Gastrocnemius medialis (tissue), 4 donors: ENCODE measurements at places on chromosomes 16 and 17. TPM values are rescaled to one million over a fixed set of nuclear protein-coding genes. Genes with fewer than 3 reads are reported as not detected.

GRCh38 chr16:26901983-26902382 lies 164.7 kb upstream of the C16orf82 start:
- H3K4me3 ChIP-seq: no peak overlapping the region
- H3K36me3 ChIP-seq: no peaks in the 10 kb centered on the region

DNA sequence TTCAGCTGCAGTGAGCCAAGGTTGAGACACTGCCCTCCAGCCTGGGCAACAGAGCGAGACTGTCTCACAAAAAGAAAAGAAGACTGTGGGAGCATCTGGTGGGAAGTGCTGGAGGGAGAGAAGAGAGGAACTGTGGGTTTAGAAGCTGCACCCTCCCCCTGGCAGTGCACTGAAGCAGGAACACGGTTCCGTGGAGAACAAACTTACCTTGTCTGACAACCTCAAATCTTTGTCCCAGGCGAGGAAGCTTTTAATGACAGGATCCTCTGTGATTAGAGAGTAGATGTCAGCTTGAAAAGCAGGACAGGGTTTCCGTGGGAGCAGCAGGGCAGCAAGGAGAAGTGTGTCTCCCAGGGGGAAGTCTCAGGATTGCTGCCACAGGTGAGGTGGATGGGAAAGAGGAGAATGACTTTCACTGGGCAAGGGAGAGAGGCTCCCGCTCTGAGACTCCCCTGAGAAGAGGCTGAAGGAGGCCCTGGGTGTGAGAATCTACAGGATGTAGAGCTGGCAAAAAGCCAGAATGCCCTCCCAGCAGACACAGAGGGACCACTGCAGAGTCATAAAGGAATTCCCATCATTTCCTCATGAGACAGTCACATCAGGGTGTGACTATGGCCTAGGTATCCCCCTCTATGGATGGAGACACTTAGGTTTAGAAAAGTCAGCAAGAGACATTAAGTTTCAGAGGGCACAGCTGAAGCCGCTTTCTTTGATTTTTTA lies 22.9 kb downstream of the PRR11 start:
- H3K27me3 ChIP-seq: no peaks in the 10 kb centered on the region
- no peak for DNase-seq
- H3K36me3 ChIP-seq: no peaks in the 10 kb centered on the region

GRCh38 chr17:67503184-67503583 lies 126.1 kb downstream of the PITPNC1 start:
- no peak for DNase-seq
- no peaks in the 10 kb centered on the region for H3K27me3 ChIP-seq
- H3K27ac ChIP-seq: no peak overlapping the region
- no peaks in the 10 kb centered on the region for H3K4me1 ChIP-seq
- no peak overlapping the region for H3K4me3 ChIP-seq

GRCh38 chr17:50661795-50662391 lies 27.2 kb downstream of the ABCC3 start:
- H3K36me3 ChIP-seq: no peaks in the 10 kb centered on the region
- peaks cover 21% of the 10 kb centered on the region for H3K4me1 ChIP-seq
- no peaks in the 10 kb centered on the region for H3K27me3 ChIP-seq
- DNase-seq: peak; percentile 38
- no peak overlapping the region for H3K4me3 ChIP-seq
- H3K27ac ChIP-seq: peak overlapping the region; percentile 75

- H3K36me3 ChIP-seq: no peaks in the 10 kb centered on the region
- peaks cover 8% of the 10 kb centered on the region for H3K27me3 ChIP-seq
- no peak within 1 kb of the TSS for H3K4me3 ChIP-seq
Measured at GRCh38 chr17:6775871-6776405, at the start of gene FBXO39. TSS of gene FBXO39 (plus strand) at chr17:6776215. CDS start at chr17:6779869, 3,654 bp downstream.

DNA sequence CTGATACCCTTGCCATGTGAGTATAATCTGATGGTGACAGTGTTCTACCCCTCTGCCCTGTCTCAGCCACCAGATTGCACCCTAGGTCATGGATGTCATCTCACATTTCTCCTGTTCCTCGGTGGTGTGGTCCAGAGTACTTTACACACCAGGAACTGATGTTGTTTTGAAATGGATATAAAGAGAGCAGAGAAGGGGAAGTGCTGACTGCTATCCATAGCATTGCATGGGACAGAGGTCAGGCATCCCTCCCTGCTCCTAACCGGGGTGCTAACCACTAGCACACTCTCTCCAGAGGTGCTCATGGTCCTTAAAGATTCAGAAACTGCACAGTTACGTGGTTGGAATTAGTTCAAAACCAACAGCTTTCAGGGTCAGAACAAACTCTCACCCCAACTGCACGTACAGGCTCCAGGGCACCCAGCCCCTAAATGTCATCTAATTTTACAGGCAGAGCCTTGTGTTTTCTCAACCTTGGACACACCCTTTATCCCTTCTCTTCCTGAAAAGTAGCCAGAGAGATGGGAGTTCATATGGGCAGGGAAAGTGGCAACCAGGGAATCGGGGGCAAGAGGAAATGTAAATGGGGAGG lies 16.3 kb downstream of the TTLL6 start:
- H3K27me3 ChIP-seq: no peaks in the 10 kb centered on the region
- H3K36me3 ChIP-seq: no peaks in the 10 kb centered on the region
- no peak overlapping the region for H3K4me3 ChIP-seq
- no peak overlapping the region for H3K27ac ChIP-seq
- peaks cover 5% of the 10 kb centered on the region for H3K4me1 ChIP-seq

DNA sequence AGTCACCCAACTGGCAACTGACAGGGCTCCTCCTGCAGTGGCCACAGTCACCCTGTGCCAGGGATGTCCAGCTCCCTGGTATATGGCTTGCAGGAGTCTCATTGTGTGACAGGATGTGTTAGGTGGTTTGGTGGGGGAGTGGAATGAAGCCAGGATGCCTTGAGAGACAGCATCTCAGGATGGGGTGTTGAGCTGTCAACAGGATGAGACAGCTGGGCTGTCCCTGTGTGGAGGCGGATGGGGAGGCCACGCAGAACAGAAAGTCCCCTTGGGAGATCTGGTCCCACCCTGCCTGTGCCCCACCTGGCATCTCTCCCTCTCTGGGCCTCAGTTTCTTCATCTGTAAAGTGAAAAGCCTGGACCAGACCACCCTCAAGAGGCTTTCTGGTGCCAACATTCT lies 9.5 kb upstream of the ZNF469 start:
- H3K27ac ChIP-seq: no peak overlapping the region
- no peaks in the 10 kb centered on the region for H3K36me3 ChIP-seq
- no peak for DNase-seq
- no peak overlapping the region for H3K4me3 ChIP-seq

DNA sequence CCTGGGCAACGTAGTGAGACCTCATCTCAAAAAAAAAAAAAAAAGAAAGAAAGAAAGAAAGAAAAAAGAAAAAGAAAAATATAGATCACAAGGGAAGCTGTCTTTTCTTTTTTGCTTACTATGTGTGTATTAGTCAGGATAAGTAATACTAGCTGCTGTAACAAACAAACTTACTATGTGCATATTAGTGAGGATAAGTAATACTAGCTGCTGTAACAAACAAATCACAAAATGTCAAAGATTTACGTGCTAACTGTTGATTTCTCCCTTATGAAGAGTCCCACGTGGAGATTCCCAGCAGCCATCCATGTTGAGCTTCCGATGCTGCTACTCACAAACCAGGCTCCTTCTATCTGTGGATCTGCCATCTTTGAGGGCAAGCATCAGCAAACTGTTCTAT lies 31.7 kb upstream of the KDM8 start:
- H3K4me1 ChIP-seq: no peaks in the 10 kb centered on the region
- no peaks in the 10 kb centered on the region for H3K27me3 ChIP-seq
- DNase-seq: no peak
- no peak overlapping the region for H3K27ac ChIP-seq
- no peaks in the 10 kb centered on the region for H3K36me3 ChIP-seq

- no peaks in the 10 kb centered on the region for H3K27me3 ChIP-seq
- no peak overlapping the region for H3K27ac ChIP-seq
- DNase-seq: no peak
- no peak overlapping the region for H3K4me3 ChIP-seq
- H3K4me1 ChIP-seq: peaks cover 12% of the 10 kb centered on the region
Measured at GRCh38 chr16:31718998-31719397, 154.6 kb upstream of the ZNF267 start.

DNA sequence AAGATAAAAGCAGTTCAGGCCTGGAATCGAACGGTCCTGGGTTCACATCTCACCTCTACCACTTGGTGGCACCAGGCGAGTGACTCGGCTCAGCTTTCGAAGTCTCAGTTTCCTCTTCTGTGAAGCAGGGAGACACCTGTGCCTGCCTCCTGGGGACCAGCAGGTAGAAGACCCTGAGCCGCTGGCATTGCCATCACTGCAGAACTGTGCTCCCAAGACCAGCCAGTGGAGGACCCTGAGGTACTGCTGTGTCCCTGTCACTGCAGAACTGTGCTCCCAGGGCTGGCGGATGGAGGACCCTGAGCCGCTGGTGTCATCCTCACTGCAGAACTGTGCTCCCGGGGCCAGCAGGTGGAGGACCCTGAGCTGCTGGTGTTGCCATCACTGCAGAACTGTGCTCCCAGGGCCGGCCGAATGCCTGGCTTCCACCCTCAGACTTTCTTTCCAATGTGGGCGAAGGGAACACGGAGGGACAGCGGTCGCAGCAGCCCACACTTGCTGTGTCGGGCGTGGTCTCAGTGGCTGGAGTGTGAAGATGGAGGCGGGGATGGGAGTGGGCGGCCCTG lies 8.7 kb upstream of the SLC7A5 start:
- no peaks in the 10 kb centered on the region for H3K27me3 ChIP-seq
- H3K27ac ChIP-seq: no peak overlapping the region
- H3K36me3 ChIP-seq: no peaks in the 10 kb centered on the region
- no peak for DNase-seq

DNA sequence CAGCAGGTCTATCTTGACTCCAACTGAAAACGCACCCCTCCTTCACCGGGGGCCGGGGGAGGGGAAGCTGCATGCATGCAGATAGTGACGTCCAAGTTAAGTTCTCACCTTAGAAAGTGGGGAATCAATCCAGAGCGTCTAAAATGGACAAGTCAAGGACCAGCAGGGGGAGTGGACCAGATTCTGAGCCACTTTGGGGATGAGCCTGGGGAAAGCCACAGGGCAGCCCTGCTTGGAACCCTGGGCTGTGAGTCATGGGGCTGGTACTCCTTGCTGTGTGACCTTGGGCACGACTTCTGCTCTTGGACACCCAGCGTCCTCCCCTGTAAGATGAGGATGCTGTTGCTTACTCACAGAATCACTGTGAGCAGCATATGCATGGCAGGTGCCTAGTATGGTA lies 9.1 kb downstream of the TNFRSF13B start:
- H3K27me3 ChIP-seq: no peaks in the 10 kb centered on the region
- no peak overlapping the region for H3K4me3 ChIP-seq
- H3K4me1 ChIP-seq: no peaks in the 10 kb centered on the region
- H3K27ac ChIP-seq: no peak overlapping the region
- H3K36me3 ChIP-seq: no peaks in the 10 kb centered on the region

GRCh38 chr17:49687878-49688491 lies 10.1 kb upstream of the SPOP start:
- peak overlapping the region; percentile 47 for H3K27ac ChIP-seq
- H3K36me3 ChIP-seq: no peaks in the 10 kb centered on the region
- DNase-seq: no peak
- peaks cover 18% of the 10 kb centered on the region for H3K4me1 ChIP-seq
- H3K4me3 ChIP-seq: no peak overlapping the region
- H3K27me3 ChIP-seq: no peaks in the 10 kb centered on the region

GRCh38 chr17:6713918-6714271 lies 726 bp upstream of the SLC13A5 start:
- peaks cover 25% of the 10 kb centered on the region for H3K27me3 ChIP-seq
- H3K4me3 ChIP-seq: peak overlapping the region; percentile 46
- H3K27ac ChIP-seq: no peak overlapping the region

- H3K27ac ChIP-seq: peak overlapping the region; percentile 66
- H3K4me3 ChIP-seq: no peak overlapping the region
- no peak for DNase-seq
- no peaks in the 10 kb centered on the region for H3K36me3 ChIP-seq
- H3K27me3 ChIP-seq: no peaks in the 10 kb centered on the region
- peaks cover 27% of the 10 kb centered on the region for H3K4me1 ChIP-seq
Measured at GRCh38 chr16:69724981-69725479, 1.3 kb downstream of the NQO1 start.

- no peaks in the 10 kb centered on the region for H3K4me1 ChIP-seq
- H3K36me3 ChIP-seq: no peaks in the 10 kb centered on the region
- H3K27me3 ChIP-seq: no peaks in the 10 kb centered on the region
- H3K4me3 ChIP-seq: no peak overlapping the region
- H3K27ac ChIP-seq: no peak overlapping the region
Measured at GRCh38 chr17:49258394-49258793, 27.8 kb upstream of the PHOSPHO1 start.

DNA sequence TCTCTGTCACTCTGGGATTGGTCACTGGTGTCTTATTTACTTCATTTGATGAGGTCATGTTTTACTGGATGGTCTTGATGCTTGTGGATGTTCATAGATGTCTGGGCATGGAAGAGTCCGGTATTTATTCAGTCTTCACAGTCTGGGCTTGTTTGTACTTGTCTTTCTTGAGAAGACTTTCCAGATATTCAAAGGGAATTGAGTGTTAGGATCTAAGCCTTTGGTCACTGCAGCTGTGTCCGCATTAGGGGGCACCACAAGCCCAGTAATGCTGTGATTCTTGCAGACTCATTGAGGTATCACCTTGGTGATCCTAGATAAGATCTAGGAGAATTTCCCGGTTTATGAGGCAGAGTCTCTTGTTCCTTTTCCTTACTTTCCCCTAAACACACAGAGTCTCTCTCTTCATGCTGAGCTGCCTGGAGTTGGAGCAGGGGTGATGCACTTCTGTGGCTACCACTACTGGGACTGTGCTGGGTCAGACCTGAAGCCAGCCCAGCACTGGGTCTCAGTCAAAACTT lies 214.7 kb downstream of the SPECC1 start:
- no peaks in the 10 kb centered on the region for H3K27me3 ChIP-seq
- no peaks in the 10 kb centered on the region for H3K36me3 ChIP-seq
- H3K4me3 ChIP-seq: no peak overlapping the region
- no peak overlapping the region for H3K27ac ChIP-seq
- no peak for DNase-seq

DNA sequence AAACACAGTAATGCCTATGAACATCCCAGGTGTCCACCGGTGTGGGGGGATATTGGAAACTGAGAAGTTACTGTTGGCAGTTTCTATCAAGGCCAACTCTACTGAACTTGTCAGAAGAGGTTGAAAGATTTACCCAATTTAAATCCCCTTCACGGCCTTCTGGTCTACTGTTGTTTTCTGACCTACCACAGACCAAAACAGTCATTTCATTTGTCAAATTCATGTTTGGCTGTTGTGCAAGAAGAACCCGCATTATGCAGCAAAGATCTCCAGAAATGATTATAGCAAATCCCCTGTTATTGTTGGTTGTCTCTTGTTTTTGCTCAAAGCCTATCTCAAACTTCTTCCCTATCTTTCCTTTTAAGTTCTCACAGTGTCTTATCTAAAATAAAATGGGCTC lies 73.1 kb upstream of the MAF start:
- no peak overlapping the region for H3K27ac ChIP-seq
- H3K27me3 ChIP-seq: no peaks in the 10 kb centered on the region
- H3K36me3 ChIP-seq: no peaks in the 10 kb centered on the region
- no peak for DNase-seq

- H3K27me3 ChIP-seq: no peaks in the 10 kb centered on the region
- H3K4me1 ChIP-seq: no peaks in the 10 kb centered on the region
- H3K4me3 ChIP-seq: no peak overlapping the region
- no peak for DNase-seq
- no peak overlapping the region for H3K27ac ChIP-seq
Measured at GRCh38 chr17:15361592-15361991, 20.2 kb upstream of the TEKT3 start.

ZDHHC7 gene
- 93.5 TPM for total RNA-seq

NPIPB13 gene
- 0.75 TPM for total RNA-seq

DHX58 gene
- total RNA-seq: 4.3 TPM

KRT25 gene
- total RNA-seq: not detected

TLCD3B gene
- total RNA-seq: not detected

CDT1 gene
- 0.42 TPM for total RNA-seq

ZSCAN10 gene
- total RNA-seq: not detected

ESRP2 gene
- not detected for total RNA-seq

RAC3 gene
- total RNA-seq: not detected

GRB7 gene
- total RNA-seq: not detected

SLC38A7 gene
- total RNA-seq: 6.9 TPM

SLC38A8 gene
- total RNA-seq: not detected

GUCY2D gene
- total RNA-seq: not detected

SPDYE4 gene
- not detected for total RNA-seq

IL17C gene
- total RNA-seq: not detected
